ENCODE measurements at places on chromosomes 12 and 14.

- H3K4me3 ChIP-seq: peak overlapping the region; percentile 84
- no peaks in the 10 kb centered on the region for H3K4me1 ChIP-seq
- H3K27me3 ChIP-seq: no peaks in the 10 kb centered on the region
- DNase-seq: peak; percentile 77
- peak overlapping the region; percentile 94 for H3K27ac ChIP-seq
- no peaks in the 10 kb centered on the region for H3K36me3 ChIP-seq
Measured at GRCh38 chr12:101696251-101697196, 916 bp upstream of the CHPT1 start.

DNA sequence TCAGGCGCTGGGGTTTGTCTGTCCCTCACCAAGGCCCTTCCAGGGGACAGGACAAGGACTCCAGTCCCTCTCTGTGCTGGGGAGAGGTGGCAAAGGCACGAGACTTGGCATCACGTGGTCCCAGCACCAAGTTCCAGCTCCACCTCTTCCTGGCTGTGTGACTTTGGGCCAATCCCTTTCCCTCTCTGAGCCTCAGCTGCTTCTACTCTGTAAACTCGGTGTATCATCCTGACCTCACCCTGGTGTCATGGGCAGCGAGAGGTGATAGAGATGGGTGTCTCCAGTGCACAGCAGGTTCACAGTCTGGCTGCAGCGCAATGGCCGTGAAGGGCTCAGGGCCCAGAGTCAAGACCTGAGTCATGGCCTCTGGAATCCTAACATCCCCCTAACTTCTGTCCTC, 54.0 kb downstream of the MVK start:
- no peaks in the 10 kb centered on the region for H3K36me3 ChIP-seq
- H3K27ac ChIP-seq: no peak overlapping the region
- no peak overlapping the region for H3K4me3 ChIP-seq

- no peak for DNase-seq
- no peak overlapping the region for H3K4me3 ChIP-seq
- no peaks in the 10 kb centered on the region for H3K27me3 ChIP-seq
- no peak overlapping the region for H3K27ac ChIP-seq
- no peaks in the 10 kb centered on the region for H3K4me1 ChIP-seq
Measured at GRCh38 chr14:63276492-63277342, 42.0 kb downstream of the GPHB5 start.

- H3K36me3 ChIP-seq: no peaks in the 10 kb centered on the region
- no peak overlapping the region for H3K4me3 ChIP-seq
- no peak overlapping the region for H3K27ac ChIP-seq
- H3K4me1 ChIP-seq: no peaks in the 10 kb centered on the region
- no peak for DNase-seq
- H3K27me3 ChIP-seq: no peaks in the 10 kb centered on the region
Measured at GRCh38 chr12:123886931-123887582, 85.6 kb downstream of the CCDC92 start.

DNA sequence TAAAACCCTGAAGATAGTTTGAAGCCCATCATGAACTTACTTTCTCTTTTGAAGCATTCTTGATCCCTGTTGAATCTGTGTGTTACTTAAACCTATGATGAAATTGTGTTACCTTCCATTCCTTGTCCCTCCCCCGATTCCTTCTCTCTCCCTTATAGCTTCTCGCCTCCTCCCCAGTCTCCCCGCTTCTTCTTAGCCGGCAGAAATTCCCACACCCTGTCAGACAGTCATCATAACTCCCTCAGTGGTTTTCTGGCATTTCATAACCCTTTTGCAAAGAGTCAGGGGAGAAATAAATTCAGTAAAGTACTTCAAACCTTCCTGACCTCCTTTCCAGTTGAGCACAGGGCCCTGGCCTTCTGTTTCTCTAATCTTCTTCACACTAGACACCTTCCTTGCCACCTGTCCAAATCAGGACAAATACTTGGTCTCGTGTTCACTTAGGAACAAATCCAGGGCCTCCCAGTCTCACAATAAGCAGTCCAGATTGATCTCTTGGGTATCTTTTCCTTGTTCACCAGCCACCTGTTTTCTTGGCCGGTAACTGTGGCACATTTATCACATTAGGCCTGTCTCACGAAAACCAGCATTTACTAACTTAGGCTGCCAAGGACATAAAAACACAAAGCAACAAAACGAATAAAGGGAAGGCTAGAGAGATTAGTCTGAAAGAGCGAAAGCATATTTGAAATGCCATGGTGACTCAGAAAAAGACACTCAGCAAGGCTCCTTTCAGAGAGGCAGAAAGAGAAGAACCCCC, 355.9 kb downstream of the TMTC2 start:
- H3K27ac ChIP-seq: no peak overlapping the region
- DNase-seq: no peak
- no peaks in the 10 kb centered on the region for H3K27me3 ChIP-seq
- no peaks in the 10 kb centered on the region for H3K36me3 ChIP-seq

DNA sequence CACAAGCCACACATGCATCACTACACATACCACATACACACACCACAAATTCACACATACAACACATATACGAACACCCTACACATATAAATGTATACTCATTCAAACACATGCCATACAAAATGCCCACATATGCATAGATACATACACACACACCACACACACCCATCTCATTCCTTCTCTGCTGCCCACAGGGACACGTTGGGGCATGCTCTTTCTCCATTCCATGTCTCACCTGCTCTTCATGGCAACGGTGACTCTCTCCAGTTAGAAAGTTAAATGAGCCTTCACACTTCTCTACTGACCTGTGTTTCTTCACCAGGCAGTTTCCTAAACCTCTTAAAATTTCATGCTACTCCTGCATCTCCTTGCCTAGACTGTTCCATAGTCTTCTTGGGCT, 1194.8 kb downstream of the BCL11B start:
- no peaks in the 10 kb centered on the region for H3K27me3 ChIP-seq
- no peak overlapping the region for H3K4me3 ChIP-seq
- no peak overlapping the region for H3K27ac ChIP-seq
- no peaks in the 10 kb centered on the region for H3K36me3 ChIP-seq

- H3K27ac ChIP-seq: no peak overlapping the region
- no peak overlapping the region for H3K4me3 ChIP-seq
- H3K4me1 ChIP-seq: no peaks in the 10 kb centered on the region
- no peak for DNase-seq
- no peaks in the 10 kb centered on the region for H3K27me3 ChIP-seq
Measured at GRCh38 chr12:78622529-78623195, 241.9 kb upstream of the SYT1 start.

DNA sequence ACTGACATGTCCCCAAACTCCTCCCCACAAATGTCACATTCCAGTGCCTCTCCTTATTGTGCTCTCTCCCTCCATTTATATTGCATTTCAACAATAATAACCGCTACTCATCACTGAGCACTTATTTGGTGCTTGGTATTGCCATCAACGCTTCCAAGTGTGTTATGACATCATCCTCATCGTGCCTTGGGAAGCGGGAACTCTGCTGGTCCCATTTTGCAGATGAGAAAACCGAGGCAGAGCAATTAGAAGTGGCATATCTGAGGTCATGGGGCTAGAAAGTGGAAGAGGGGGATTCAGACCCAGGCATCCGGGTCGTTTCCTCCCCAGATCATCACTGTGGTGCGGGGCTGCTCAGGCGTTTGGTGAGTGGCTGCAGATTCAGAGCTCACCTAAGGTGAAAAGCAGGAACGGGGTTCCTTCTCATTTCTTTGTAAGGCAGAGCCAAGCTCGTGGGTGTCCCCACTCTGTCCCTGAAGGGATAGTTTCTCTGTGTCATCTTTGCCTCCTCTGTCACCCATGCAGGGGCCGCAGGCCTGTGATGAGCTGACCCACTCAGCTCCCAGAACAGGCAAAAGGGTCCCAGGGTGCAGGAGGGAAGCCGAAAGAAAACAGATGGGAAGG, 5.5 kb upstream of the FZD10 start:
- H3K4me3 ChIP-seq: no peak overlapping the region
- H3K27ac ChIP-seq: no peak overlapping the region
- no peaks in the 10 kb centered on the region for H3K4me1 ChIP-seq
- H3K27me3 ChIP-seq: peaks cover 30% of the 10 kb centered on the region

DNA sequence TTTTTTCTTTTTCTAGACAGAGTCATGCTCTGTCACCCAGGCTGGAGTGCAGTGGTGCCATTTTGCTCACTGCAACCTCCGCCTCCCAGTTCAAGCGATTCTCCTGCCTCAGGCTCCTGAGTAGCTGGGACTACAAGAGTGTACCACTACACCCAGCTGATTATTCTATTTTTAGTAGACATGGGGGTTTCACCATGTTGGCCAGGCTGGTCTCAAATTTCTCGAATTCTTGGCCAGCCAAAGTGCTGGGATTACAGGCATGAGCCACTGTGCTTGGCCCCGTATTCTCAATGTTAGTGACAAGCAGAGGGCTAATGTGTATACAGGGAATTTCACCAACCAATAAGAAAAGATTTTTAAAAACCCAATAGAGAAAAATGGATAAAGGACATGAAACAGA, 8.4 kb downstream of the PLBD2 start:
- no peaks in the 10 kb centered on the region for H3K4me1 ChIP-seq
- no peak for DNase-seq
- H3K4me3 ChIP-seq: no peak overlapping the region
- H3K27me3 ChIP-seq: no peaks in the 10 kb centered on the region

GRCh38 chr12:10331642-10332239, 24.1 kb downstream of the KLRD1 start:
- no peaks in the 10 kb centered on the region for H3K27me3 ChIP-seq
- no peak overlapping the region for H3K27ac ChIP-seq
- DNase-seq: no peak
- no peaks in the 10 kb centered on the region for H3K36me3 ChIP-seq
- H3K4me3 ChIP-seq: no peak overlapping the region

DNA sequence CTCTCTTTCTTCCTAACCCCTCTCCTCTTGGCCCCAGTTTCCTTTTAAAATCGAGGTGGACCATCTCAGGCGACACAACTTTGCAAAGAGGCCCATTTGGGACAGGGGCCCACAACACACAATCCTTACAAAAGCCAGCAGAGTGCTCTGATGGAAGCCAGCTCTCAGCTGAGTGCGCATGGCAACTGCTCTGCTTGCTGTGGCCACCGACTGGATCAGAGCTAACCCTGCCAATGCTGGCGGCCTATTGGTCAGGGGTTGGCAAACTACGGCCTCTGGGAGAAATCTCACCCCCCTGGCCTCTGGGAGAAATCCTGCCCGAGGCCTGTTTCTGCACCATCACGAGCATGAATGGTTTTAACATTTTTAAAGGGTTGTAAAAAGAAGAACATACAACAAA, 55.0 kb downstream of the AMN start:
- H3K36me3 ChIP-seq: peaks cover 48% of the 10 kb centered on the region
- H3K27me3 ChIP-seq: no peaks in the 10 kb centered on the region
- H3K27ac ChIP-seq: no peak overlapping the region
- H3K4me1 ChIP-seq: no peaks in the 10 kb centered on the region

DNA sequence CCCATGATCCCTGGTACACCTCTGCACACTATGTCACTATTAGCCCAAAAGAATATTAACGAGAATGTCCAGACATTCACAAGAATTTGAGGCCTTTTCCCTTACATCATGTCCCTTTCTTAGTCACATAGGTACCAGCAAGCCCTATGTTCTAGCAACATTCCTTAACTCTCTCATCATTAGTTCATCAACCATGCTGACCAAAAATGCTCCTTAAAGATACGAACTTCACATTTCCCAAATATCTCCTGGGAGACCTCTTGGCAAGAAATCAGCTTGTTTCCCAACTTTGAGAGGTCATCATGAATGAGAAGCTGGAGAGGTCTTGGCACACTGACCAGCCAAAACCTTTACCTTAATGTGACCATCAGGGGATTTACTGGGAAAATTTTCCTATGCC, 4.6 kb downstream of the SALL2 start:
- H3K27ac ChIP-seq: no peak overlapping the region
- no peaks in the 10 kb centered on the region for H3K36me3 ChIP-seq
- H3K4me3 ChIP-seq: no peak overlapping the region
- no peak for DNase-seq
- no peaks in the 10 kb centered on the region for H3K27me3 ChIP-seq

DNA sequence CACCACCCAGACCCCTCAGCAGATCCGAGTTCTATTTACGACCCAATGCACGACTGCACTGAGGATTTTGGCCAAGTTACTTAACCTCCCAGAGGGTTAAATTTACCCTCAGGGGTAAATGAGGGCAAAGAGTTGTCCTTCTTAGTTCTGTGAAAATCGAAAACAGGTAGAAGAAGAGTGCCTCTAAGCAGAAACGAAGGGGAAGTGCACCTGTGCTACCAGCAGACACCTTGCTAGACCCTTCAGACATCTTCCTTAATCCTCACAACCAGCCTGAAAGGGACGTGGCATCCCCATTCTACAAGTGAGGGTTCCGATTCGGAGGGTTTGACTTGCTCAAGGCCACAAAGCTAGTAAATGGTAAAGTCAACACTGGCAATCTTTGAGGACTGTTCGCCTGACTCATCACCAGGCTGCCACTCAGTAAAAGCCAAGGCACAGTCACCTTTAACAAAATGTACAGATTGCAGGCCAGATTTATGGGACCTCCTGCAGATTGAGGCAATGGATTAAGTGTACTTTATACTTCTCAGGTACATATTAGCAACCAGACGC, 1.6 kb downstream of the GSG1 start:
- no peaks in the 10 kb centered on the region for H3K27me3 ChIP-seq

GRCh38 chr12:46699986-46700385, 125.8 kb downstream of the SLC38A4 start:
- H3K27me3 ChIP-seq: no peaks in the 10 kb centered on the region
- H3K27ac ChIP-seq: no peak overlapping the region
- no peak for DNase-seq
- no peaks in the 10 kb centered on the region for H3K36me3 ChIP-seq

DNA sequence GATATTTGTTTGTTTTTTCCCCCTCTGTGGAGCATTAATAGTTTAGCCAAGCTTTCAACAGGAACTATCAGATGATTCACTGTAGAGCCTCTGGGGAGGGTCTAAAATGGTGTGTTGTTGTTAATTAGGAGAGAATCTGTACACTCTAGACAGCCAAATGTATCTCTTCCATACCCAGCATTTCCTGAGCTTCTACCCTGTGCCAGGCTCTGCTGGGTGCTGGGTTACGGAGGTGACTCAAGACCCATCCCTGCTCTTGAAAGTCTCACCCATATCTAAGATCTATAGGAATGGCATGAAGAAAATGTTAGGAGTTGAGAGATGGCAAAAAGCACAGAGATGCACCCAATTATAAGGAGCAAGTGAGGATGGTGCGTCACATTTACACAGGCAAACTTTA, 245.8 kb downstream of the C12orf75 start:
- no peaks in the 10 kb centered on the region for H3K27me3 ChIP-seq
- no peak for DNase-seq
- H3K36me3 ChIP-seq: no peaks in the 10 kb centered on the region
- no peaks in the 10 kb centered on the region for H3K4me1 ChIP-seq
- no peak overlapping the region for H3K27ac ChIP-seq

GRCh38 chr12:50579757-50580267, 75.0 kb downstream of the DIP2B start:
- H3K36me3 ChIP-seq: peaks cover 2% of the 10 kb centered on the region
- no peak overlapping the region for H3K4me3 ChIP-seq
- no peak overlapping the region for H3K27ac ChIP-seq
- no peaks in the 10 kb centered on the region for H3K27me3 ChIP-seq
- no peak for DNase-seq
- H3K4me1 ChIP-seq: no peaks in the 10 kb centered on the region
